Neural progenitor cell (in vitro differentiated cells): ENCODE measurements at places on chromosomes 6 and 20.

GRCh38 chr6:48825501-48826151, 637.4 kb downstream of the MMUT start:
- no peak for DNase-seq

GRCh38 chr6:49555951-49556350, 5.5 kb downstream of the C6orf141 start:
- DNase-seq: no peak

DNA sequence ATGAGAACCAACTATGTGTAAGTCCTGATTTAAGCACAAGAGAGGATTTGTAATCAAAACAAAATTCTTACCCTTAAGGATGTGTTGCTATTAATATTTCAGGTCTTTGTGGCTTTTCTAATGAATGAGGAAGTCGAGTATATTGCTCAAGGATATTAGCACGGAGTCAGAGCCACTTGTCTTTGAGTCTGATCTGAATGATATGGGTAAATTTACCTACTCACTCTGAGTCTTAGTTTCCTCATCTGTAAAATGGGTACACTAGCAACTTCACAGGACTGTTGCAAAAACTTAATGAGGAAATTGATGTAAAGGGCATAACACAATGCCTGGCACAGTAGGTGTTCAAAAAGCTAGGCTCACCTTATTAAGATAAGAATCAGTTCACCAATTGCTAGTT, 30.0 kb upstream of the QKI start:
- DNase-seq: no peak

- DNase-seq: no peak
These were observed 4.4 kb downstream of the TUBB1 start for GRCh38 chr20:59023616-59024015.
